ENCODE measurements at places on chromosomes 3 and 15.

- DNase-seq = no peak
Measured at GRCh38 chr15:57364282-57365007, 11.9 kb upstream of the CGNL1 start.

DNA sequence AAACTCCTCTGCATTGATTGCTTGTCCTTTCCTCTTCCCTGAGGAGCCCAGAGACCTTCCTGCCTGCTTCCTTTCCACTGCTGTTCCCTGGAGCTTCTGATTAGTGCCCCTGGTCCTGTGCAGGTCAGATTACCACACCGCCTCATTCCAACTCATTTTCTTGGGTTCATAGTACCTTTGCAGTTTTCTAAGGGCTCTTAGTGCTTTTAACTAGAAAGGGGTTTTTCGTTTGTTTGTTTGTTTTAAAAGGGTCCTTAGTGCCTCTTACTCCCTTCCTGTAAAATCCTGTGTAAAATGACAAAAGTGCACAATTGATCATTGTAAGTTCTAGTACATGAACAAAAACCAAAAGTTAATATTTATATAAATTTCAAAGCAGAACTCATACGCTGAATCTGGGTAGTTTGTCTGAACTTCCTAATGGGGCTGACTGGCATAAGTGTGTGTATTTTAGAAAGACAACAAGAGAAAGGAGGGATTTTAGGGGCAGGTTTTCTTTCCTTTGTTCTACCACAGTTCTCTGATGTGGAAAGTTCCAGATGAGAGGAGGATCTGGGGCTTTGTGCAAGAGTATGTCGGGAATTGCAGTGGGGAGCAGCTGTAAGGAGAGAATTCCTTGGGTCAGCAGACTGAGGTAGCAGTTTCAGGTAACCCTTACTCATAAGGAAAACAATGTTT is 30.6 kb downstream of the SNRK start:
- no peak for DNase-seq

DNA sequence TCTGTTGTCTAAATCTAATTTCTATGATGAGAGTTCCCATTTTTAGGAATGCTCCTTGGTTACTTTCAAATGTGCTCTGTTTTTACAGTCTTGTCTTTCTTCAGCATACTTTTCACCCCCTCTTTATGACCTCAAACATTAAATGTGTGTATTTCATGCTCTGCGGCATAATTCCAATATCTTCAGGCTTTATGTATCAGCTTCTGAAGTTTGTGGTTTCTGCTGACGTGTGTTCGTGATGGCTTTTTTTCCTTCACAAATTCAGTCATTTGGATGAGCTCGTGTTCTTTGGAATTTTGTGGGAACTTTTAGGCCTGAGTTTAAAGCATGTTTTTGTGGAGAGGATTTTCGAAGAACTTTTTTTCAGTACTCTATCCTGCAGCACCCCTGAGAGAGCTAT is 97.7 kb upstream of the CHRNA7 start:
- no peak for DNase-seq

GRCh38 chr3:127655641-127656040 is 17.1 kb upstream of the ABTB1 start:
- DNase-seq = no peak

DNA sequence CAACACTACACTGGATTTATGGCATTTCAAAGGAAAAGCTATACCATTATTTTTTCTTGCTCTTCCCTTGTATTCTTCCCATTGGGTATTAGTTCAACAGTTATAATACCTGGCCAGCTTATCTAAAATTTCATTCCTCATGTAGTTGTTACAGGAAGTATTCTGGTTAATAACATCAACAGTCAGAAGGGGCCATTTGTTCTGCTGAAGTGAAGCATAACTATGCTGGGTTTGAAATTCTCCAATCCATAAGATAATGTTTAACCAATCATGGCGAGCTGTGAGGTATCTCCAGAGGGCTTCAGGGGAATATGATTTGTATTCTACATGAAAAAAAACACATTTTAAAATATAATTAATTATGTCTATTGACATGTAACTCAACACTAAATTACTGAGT is 43.4 kb downstream of the SPG11 start:
- no peak for DNase-seq

- no peak for DNase-seq
Measured at GRCh38 chr3:54171509-54171908, 49.2 kb downstream of the CACNA2D3 start.

Data from activated CD8-positive, alpha-beta memory T cell treated with anti-CD3 and anti-CD28 coated beads, Interleukin-2, amount 50 U/mL, for 4 hours (primary cell).